ENCODE measurements at places on chromosomes 5 and 9. TPM values are rescaled to one million over a fixed set of nuclear protein-coding genes. Genes with fewer than 3 reads are reported as not detected.
A peak's percentile ranks its signal among the peaks of the same experiment; 100 is the strongest.

RFESD gene
- 1.6 TPM for total RNA-seq

PPP1R26 gene
- total RNA-seq = 30.9 TPM

DNA sequence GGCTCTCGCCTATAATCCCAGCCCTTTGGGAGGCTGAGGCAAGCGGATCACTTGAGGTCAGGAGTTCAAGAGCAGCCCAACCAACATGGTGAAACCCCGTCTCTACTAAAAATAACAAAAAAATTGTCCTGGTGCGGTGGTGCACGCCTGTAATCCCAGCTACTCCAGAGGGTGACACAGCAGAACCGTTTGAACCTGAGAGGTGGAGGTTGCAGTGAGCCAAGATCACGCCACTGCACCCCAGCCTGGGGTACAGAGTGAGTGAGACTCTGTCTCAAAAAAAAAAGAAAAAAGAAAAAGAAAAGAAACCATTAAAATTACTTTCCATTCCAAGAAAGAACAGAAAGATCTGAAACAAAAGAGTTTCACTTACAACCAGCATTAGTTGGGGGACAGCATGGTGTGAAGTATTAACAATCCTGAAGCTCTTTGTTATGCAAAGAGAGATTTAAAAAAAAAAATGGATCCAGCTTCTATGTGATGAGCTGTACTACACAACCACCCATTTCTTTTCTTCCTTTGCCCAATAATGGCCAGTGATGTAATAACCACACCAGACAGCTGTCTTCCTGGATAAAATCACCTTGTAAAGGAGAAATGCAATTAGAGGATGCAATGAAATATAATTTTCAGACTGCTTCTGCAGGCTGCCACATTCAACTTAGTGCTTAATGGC lies 76.9 kb downstream of the MED27 start:
- DNase-seq = no peak

ANKRD33B gene
- total RNA-seq = 3.1 TPM

- DNase-seq = no peak
Observed at GRCh38 chr5:112848116-112848811, 12.8 kb upstream of the SRP19 start.

DNA sequence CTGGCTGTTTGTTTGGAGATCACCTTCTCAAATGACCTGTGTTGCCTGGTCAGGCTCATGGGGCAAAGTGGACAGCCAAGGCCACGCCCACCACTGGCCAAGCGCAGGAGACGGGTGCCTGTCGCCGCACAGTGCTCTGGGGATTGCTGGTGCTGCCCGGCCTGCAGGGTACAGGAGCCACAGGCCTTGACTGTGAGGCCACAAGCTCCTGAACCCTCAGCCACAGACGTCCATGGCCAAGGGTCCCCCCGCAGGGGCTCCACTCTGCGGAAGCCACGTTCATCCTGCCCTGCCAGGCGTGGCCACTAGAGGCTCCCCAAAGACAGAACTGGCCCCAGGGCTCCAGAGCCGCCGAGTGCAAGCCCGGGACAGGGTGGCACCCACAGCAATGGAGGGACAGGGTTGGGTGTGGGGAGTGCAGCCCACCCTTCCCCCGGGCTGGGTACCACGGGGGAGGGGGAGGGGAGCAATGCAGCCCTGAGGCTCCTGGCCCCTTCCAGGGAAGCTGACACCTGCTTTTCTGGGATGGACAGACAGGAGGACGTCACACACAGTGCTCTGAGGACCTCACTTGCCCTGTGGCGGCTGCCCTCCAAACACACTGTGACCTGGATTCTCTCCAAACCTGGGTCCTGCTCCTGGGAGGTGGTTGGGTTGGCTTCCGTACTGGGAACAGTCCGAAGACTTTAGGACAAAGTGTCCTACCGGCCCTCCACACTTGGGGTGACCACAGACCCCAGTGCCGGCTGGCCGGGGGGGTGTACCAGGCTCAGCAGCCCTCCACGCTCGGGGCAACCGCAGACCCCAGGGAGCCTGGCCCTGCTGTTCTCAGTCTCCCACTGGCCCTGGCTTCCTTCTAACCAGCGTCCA lies 21.5 kb downstream of the TPPP start:
- peak; percentile 89 for DNase-seq

DNA sequence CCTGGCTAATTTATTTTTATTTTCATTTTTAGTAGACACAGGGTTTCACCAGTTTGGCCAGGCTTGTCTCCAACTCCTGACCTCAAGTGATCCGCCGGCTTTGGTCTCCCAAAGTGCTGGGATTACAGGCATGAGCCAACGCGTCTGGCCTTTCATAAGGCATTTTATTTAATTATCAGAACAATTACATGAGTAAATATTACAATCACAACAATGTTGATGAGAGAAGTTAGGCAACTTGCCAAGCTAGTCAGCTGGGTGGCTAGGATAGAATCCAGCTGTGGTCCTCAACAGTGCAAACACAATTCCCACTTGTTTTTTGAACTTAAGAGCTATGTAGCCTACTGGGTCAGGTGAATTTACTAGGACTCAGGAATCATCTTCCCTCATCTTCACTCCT lies 22.0 kb downstream of the C9orf57 start:
- no peak for DNase-seq

- no peak for DNase-seq
Observed at GRCh38 chr9:122402874-122403273, 32.0 kb downstream of the PTGS1 start.

DNA sequence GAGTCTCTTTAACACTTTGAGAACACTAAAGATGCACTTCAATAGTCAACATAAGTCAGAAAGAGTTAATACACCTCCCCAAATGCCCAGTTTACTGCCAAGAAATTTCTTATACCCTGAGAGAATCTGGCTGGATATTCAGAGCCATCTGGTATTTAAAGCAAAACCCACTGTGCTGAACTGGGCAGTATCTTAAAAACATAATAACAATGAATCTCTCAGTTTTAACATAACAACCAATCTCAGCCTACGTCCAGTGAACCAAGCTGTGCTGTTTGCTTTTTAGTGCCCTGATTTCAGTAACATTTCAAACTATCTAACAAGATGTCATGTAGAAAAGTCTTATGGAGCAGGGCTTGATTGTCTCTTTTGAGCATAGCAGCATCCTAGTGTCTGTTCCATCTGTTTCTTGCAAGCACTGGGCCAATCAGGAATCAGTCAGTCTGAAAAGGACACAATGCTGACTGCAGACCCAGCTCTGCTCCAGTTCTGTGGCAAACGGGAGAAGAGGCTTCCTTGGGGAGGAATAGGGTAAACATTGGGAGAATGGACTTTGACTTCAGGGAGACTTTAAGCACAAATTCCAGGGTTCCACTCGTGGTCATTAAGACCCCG lies 43.6 kb upstream of the FAM81B start:
- DNase-seq = no peak

GRCh38 chr5:134917070-134917815 lies 12.3 kb downstream of the PCBD2 start:
- DNase-seq = peak; percentile 47

GRCh38 chr9:114035221-114035844 lies 42.8 kb downstream of the AMBP start:
- peak; percentile 67 for DNase-seq

GRCh38 chr9:8723195-8723594 lies 923.6 kb upstream of the DMAC1 start:
- DNase-seq = no peak

DNA sequence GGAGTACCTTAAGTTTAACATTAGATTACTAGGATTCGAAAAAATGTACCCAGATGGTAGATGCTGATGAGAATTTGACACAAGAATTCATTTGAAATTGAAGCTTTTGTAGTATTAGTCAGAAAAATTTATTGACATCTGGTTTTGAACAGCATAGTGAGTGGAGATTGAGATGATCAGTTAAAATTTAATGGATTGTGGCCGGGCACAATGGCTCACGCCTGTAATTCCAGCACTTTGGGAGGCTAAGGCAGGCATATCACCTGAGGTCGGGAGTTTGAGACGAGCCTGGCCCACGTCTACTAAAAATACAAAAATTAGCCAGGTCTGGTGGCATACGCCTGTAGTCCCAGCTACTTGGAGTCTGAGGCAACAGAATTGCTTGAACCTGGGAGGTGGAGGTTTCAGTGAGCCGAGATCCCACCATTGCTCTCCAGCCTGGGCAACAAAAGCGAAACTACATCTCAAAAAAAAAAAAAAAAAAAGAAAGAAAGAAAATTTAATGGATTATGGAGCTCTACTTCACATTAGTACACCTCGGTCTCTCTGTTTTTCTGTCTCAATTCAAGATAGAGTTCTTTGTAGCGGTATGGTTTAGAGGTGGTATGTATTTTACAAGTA lies 21.0 kb downstream of the NDFIP1 start:
- DNase-seq = no peak

GRCh38 chr9:114834386-114834785 lies 28.5 kb upstream of the TNFSF15 start:
- no peak for DNase-seq

DNA sequence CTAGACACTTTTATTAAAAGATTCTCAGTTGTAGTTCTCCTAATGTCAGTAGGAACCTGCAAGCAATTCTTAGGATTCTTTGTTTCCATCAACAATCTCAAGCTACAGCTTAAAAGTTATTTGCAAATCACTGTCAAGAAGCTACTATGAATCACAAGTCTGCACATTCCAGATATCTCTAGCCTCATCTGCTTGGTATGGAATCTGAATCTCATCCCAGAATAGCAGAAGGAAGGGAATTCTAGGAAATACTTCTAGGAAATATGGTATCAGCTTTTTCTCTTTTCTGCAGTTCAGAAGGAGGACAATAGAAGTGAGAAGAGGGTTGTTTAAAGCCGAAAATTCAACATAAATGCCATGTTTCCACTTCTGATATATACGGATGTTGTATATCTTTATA lies 792.2 kb upstream of the CDH9 start:
- no peak for DNase-seq

- no peak for DNase-seq
Observed at GRCh38 chr9:24602693-24603352, 57.1 kb upstream of the IZUMO3 start.

- DNase-seq = no peak
Observed at GRCh38 chr9:36263683-36264082, 5.4 kb upstream of the GNE start.

UGT3A1 gene
- total RNA-seq = not detected

GRCh38 chr5:43017428-43017815 lies 22.7 kb downstream of the ANXA2R start:
- no peak for DNase-seq

DNA sequence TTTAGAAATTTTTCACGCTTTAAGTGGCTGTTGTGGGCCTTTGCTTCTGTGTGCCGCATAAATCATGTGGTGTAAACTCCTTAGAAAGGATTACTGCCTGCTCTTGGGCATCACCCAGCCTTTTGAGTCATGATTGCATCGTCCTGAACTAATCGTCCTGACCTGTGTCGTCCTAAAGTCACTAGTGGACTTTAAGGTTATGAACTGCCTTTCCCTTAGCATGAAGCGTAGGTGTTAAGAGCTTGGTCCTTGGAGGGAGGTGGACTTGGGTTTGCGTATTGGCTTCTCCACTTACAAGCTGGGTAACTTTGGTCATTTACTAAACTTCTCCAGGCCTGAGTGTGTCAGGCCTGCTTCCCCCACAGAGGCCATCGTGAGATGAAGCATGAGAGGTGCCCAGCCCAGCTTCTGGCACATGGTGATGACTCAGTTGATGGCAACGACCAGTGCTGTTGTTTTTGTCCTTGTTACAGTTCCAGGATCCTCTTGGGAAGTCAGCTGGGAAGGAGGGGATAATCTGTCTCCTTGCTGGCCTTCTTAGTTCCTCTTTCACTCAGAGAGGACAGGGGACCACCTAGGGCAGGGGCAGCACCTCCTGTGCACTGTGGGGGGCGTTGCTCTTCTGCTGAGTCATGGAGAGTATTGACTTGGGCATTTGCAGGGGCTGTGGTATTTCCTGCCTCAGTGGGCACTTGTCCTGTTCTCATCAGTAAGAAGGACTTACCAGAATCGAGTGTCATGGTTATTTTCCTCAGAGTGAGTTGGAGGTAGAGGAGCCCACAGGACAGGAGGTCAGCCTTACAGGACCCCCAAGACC lies 54.2 kb upstream of the NCS1 start:
- no peak for DNase-seq
